ENCODE measurements at places on chromosomes 13 and 19. TPM values are rescaled to one million over a fixed set of nuclear protein-coding genes. Genes with fewer than 3 reads are reported as not detected.

DNA sequence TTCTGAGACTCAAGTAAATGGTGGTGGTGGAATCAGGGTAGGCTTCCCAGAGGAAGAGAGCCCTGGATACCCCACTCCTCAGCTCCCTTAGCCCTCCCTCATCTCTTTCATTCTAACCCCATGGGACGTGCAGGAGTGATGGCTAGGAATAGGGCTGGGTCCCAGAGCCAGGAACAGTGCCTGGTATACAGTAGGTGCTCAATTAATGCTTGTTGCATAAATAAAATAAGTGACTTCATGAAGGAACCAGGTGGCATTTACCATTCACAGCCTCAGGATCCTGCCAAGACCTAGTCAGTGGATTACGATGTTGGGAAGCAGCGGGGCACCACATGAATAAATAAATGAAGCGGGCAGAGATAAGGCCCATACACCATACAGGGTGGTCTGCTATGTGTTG is 3.9 kb downstream of the UNC13A start:
- no peak for DNase-seq

GRCh38 chr13:80149736-80150135 is 191.2 kb downstream of the SPRY2 start:
- peak; percentile 18 for DNase-seq

DNA sequence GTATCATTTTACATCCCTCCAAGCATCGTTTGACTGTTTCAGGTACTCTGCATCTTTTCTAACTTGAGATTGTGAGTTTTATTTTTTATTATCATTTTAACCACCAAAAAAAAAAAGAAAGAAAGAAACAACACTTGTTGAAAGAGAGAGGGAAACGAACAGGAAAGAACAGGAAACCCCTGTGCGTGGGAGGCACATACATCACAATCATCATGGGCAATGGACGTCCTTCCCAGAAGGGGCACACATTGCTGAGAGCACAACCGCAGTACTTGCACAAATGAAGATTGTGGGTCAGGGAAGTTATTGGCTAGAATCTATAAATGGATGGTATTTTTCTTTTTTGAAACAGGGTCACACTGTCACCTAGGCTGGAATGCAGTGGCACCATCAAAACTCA is 1.7 kb downstream of the CLC start:
- no peak for DNase-seq

- DNase-seq: no peak
Observed at GRCh38 chr13:64420181-64420580, 2810.0 kb downstream of the PCDH9 start.

DNA sequence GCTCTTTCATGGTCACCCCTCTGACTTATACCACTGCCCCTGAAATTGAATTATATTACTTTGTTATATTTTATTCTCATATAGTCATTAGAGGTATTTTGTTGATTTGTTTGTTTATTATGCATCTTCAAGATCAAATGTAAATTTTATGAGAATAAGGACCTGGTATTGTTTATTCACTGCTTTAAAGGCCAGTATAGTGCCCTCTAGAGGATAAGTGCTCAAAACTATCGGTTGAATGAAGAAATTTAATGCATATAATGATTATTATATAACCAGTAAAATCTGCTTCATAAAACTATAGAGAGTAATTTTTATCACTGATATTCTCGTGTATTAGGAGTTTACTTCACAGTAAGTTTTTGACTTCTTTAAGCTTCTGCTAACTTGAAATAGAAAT is 1401.9 kb downstream of the SLITRK1 start:
- no peak for DNase-seq

- DNase-seq: no peak
Observed at GRCh38 chr19:50203281-50204080, at the start of gene MYH14. TSS of gene MYH14 (plus strand) at chr19:50203622. CDS start at chr19:50210366, 6,744 bp downstream.

GRCh38 chr13:23612731-23613130 is 42.5 kb downstream of the TNFRSF19 start:
- no peak for DNase-seq

GRCh38 chr13:39281539-39282150 is 243.4 kb downstream of the NHLRC3 start:
- no peak for DNase-seq

DNA sequence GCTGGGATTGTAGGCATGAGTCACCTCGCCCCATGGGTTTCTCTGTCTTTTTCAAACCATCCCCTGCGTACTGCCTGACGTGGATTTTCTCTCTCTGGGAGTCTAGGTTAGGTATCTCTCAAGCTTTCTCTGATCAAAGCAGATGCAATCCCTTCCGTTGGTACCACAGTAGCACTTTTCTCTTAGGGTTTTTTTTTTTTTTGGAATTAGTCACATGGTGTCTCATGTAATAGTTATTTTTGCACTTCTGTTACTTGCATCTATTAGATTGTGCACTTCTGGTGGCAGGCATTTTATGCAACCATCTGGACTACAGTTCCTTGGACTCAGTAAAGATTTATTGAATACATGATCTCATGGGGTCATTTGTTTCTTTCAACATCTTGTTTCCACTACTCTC is 72.1 kb downstream of the GPC6 start:
- peak; percentile 45 for DNase-seq

The IGFL2 gene
- not detected for total RNA-seq

The ZFP82 gene
- total RNA-seq: 5.0 TPM

The EDNRB gene
- total RNA-seq: under 0.01 TPM

The ATP1A3 gene
- under 0.01 TPM for total RNA-seq

The OR7A5 gene
- not detected for total RNA-seq

The PSG4 gene
- total RNA-seq: 87.5 TPM

The GRK1 gene
- not detected for total RNA-seq

The CACNG7 gene
- 0.36 TPM for total RNA-seq

The KL gene
- total RNA-seq: not detected

The HSPH1 gene
- 58.3 TPM for total RNA-seq

All from IMR-90 (cell line).